Cardiac septum (tissue), 1 donor: ENCODE measurements at places on chromosomes 16 and 17. TPM values are rescaled to one million over a fixed set of nuclear protein-coding genes. Genes with fewer than 3 reads are reported as not detected.

The PLEKHG4 gene
- total RNA-seq, result 0.70 TPM

The SDR42E2 gene
- not detected for total RNA-seq

The GLIS2 gene
- total RNA-seq, result 31.4 TPM

The MFSD6L gene
- total RNA-seq, result not detected

The ASGR1 gene
- total RNA-seq, result 0.54 TPM

The SNRNP25 gene
- 45.6 TPM for total RNA-seq

The GID4 gene
- 17.9 TPM for total RNA-seq

The SLC16A11 gene
- total RNA-seq, result 1.1 TPM

The TM4SF5 gene
- total RNA-seq, result not detected

The CDT1 gene
- 0.46 TPM for total RNA-seq

The CDH3 gene
- total RNA-seq, result not detected

The MRPS23 gene
- 59.6 TPM for total RNA-seq

The ARMC7 gene
- 8.0 TPM for total RNA-seq

The CCL8 gene
- total RNA-seq, result 1.9 TPM

The CACNA1H gene
- 4.7 TPM for total RNA-seq

The PLCD3 gene
- 87.6 TPM for total RNA-seq

The KRTAP3-2 gene
- not detected for total RNA-seq

The HOXB8 gene
- total RNA-seq, result not detected

The KCNJ2 gene
- 33.5 TPM for total RNA-seq

The SGCA gene
- 159 TPM for total RNA-seq
